Activated CD4-positive, alpha-beta memory T cell treated with anti-CD3 and anti-CD28 coated beads, Interleukin-2, amount 10 ng/mL, durations not matched to agents 7 days and 5 days (primary cell): ENCODE measurements at places on chromosomes 7 and 10.

DNA sequence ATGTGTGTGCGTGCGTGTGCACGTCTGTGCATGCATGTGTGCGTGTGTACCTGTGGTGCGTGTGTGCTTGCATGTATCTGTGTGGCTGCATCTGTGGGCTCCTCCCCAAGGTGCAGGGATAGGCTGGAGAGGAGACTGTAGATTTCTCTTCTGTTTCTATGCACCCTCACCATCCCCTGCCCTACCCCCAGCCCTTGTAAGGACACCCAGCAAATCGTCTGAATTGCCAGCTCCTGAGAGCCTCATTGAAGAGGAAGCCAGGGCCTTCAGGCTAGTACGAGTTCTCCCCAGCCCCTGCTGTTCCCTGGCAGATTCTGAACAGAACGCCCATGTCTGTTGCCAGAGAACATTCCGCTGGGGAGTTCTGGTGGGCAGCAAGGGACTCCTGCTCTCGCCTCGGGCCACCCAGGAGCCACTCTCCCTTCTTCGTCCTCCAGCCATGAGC, 17.0 kb upstream of the TRIM8 start:
- peaks cover 13% of the 10 kb centered on the region for H3K4me1 ChIP-seq
- no peaks in the 10 kb centered on the region for H3K27me3 ChIP-seq
- H3K4me3 ChIP-seq, result no peak overlapping the region
- no peak overlapping the region for H3K27ac ChIP-seq

GRCh38 chr7:132076301-132077035, 499.8 kb downstream of the PLXNA4 start:
- H3K36me3 ChIP-seq, result no peaks in the 10 kb centered on the region
- no peak overlapping the region for H3K4me3 ChIP-seq
- no peak overlapping the region for H3K27ac ChIP-seq
- DNase-seq, result no peak

GRCh38 chr7:40673285-40673684, 538.5 kb downstream of the SUGCT start:
- H3K27ac ChIP-seq, result no peak overlapping the region
- H3K27me3 ChIP-seq, result no peaks in the 10 kb centered on the region
- no peak for DNase-seq
- no peaks in the 10 kb centered on the region for H3K36me3 ChIP-seq
- H3K4me1 ChIP-seq, result no peaks in the 10 kb centered on the region
- H3K4me3 ChIP-seq, result no peak overlapping the region

DNA sequence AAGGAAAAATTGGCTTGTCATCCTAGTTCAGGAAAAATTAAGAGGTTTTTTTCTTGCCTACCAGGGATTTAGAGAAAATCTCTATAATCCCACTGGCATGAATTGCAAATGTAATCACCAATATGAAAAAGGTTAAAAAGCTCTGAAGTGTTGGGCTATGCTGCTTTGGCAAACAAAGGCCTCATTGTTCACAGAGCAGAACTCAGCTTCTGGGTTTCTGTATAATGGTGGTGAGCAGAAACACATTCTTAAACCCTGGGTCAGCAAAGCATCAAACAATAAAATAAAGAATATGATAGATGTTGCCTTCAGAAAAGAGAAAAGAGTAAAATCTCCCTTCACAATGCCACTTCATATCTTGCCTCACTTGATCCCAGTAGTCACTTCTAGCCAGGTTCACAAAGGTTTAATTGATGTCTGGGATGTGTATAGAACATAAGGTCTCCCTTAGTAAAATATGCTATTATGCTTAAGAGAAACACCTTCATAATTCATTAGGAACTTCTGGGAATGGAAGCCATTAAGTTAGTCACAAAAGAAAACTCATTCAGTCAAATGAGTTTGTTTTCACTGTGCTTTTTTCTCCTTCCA, 1255.5 kb upstream of the PHF14 start:
- no peak overlapping the region for H3K4me3 ChIP-seq
- DNase-seq, result no peak
- no peaks in the 10 kb centered on the region for H3K27me3 ChIP-seq
- H3K36me3 ChIP-seq, result no peaks in the 10 kb centered on the region

- no peaks in the 10 kb centered on the region for H3K27me3 ChIP-seq
- DNase-seq, result no peak
- peaks cover 5% of the 10 kb centered on the region for H3K36me3 ChIP-seq
Observed at GRCh38 chr7:16646472-16647072, 591 bp downstream of the BZW2 start.

DNA sequence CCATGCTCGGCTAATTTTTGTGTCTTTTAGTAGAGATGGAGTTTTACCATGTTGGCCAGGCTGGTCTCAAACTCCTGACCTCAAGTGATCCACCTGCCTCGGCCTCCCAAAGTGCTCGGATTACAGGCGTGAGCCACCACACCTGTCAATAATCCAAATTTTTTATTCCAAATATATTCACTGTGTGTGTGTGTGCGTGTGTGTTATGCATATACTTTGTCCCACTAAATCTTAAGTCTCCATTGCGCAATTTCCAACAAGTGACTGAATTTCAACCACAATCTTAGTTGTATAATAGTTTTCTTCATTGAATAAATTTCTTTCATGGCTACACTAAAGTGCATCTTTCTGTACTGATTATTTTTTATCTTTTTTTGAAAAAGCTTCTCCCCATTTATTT, 2.7 kb downstream of the KRIT1 start:
- no peak for DNase-seq
- H3K4me1 ChIP-seq, result peaks cover 37% of the 10 kb centered on the region
- H3K4me3 ChIP-seq, result no peak overlapping the region
- no peaks in the 10 kb centered on the region for H3K27me3 ChIP-seq
- H3K27ac ChIP-seq, result no peak overlapping the region

- H3K4me1 ChIP-seq, result peaks cover 62% of the 10 kb centered on the region
- no peak overlapping the region for H3K4me3 ChIP-seq
- no peak overlapping the region for H3K27ac ChIP-seq
- H3K27me3 ChIP-seq, result no peaks in the 10 kb centered on the region
- peaks cover 37% of the 10 kb centered on the region for H3K36me3 ChIP-seq
- DNase-seq, result no peak
Observed at GRCh38 chr10:69331161-69331560, 52.9 kb downstream of the HK1 start.

DNA sequence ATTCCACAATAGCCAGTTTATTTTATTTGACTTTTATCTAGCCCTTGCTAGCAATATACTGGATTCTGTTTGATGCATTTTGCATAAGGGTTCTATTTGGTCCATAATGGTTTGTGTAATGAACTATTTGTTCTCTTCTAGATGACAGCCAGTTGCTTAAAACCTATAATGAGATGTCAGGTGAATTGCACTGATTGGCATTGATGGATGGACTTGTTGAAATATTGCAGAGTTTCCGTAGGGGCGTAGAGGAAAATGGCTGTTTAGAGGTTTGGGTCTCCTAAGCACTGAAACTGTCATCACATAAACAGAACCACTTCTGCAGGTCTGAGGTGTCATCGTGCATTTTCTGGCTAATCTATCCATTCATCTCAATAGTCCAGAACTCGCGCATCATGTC, 124.9 kb upstream of the HDAC9 start:
- no peaks in the 10 kb centered on the region for H3K4me1 ChIP-seq
- H3K36me3 ChIP-seq, result no peaks in the 10 kb centered on the region
- DNase-seq, result no peak
- H3K27ac ChIP-seq, result no peak overlapping the region
- H3K4me3 ChIP-seq, result no peak overlapping the region
